Mammary epithelial cell (primary cell): ENCODE measurements at places on chromosomes 5 and 9. TPM values are rescaled to one million over a fixed set of nuclear protein-coding genes. Genes with fewer than 3 reads are reported as not detected.

- DNase-seq, result no peak
Measured at GRCh38 chr9:91945277-91946085, 4.5 kb downstream of the ROR2 start.

DNA sequence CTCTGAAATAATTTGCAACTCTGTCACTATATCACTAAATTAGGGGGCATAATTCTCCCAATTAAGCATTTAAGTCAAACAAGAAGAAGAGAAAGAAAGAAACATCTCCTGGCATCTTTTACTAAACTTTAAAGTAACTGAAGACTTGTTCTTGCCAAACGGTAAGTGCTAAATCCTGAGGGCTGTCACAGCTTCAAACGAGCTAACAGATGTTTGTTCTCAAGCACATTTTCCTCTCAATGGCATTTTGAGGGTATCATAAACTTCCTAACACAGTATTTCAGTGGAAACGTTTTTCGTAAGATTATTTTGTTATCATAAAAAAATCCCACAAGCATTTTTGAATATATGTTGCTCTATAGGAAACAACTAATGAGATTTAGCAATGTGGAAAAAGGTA is 169.5 kb upstream of the TAS2R1 start:
- no peak for DNase-seq

GRCh38 chr9:78439866-78440830 is 143.2 kb downstream of the PSAT1 start:
- DNase-seq, result no peak

GRCh38 chr9:93024986-93025630 is 33.4 kb upstream of the SUSD3 start:
- no peak for DNase-seq

Gene CDX1
- not detected in 2 replicates for total RNA-seq

Gene GGTA1
- not detected for total RNA-seq

Gene PCDHGA11
- total RNA-seq, result 8.5 TPM

Gene TTC23L
- total RNA-seq, result 0.59 TPM in 1 of 2 replicates, not detected in the other

Gene ESM1
- 0.33 TPM in 1 of 2 replicates, not detected in the other for total RNA-seq

Gene ZNF462
- 43.7 and 43.9 TPM in 2 replicates for total RNA-seq

Gene FAM153A
- not detected in 2 replicates for total RNA-seq

Gene ERBIN
- 102 TPM for total RNA-seq

Gene IL4
- not detected for total RNA-seq
